A549 (cell line): ENCODE measurements at places on chromosomes 16 and 17.

DNA sequence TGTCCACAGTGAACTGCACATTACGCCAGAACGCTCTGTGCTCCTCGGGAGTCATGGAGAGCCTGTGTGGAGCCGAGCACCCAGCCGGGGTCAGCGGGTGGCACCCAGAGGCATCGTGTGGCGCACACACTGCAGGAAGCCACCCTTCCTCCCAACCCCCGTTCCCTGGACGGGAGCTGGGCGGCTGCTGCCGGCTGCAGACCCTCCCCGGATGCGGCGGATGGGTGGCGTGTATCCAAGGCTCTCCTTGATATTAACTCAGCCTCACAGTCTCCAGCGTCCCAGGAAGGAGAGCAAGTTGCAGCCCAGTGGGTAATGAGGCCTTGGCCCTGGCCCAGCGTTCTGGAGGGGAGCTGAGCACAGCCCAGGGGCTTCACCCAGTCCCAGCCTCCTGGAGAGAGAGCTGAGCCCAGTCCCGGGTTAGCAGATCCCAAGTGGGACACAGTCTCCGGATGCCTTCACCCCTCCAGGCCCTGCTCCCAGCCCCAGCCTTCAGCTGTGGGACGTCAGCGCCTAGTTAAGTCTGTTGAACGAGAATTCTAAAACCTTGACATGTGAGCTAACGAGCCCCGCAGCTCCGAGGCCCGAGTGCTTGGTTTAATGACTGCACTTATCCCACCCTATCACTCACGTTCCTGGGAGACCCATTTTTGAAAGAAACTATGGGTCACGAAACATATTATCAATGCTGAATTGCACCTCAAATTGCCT, 86.6 kb downstream of the TBC1D16 start:
- DNase-seq: no peak

- DNase-seq: no peak
These were observed 6.1 kb upstream of the TBX2 start for GRCh38 chr17:61393550-61393903.

DNA sequence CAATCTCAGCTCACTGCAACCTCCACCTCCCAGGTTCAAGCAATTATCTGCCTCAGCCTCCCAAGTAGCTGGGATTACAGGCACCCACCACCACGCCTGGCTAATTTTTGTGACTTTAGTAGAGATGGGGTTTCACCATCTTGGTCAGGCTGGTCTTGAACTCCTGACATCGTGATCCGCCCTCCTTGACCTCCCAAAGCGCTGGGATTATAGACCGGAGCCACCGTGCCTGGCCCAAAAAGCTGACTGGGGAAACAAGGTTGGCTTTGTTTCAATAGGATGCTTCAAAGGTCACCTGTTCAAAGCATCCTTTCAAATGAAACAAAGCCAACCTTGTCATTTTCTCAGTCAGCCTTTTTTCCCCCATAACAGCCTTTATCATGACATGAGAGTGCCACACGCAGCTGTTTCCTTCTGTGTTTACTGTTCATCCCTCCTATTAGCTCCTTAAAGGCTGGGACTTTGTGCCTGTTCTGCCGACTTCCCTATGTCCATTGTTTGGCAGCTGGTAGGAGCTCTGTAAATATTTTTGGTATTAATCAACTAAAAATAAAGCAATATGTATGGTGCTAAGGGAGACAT, 51.1 kb downstream of the ADAMTS18 start:
- no peak for DNase-seq

GRCh38 chr17:65301184-65301583, 164.0 kb downstream of the RGS9 start:
- DNase-seq: no peak
